Progenitor cell of endocrine pancreas (in vitro differentiated cells): ENCODE measurements at places on chromosomes 16 and 17. TPM values are rescaled to one million over a fixed set of nuclear protein-coding genes. Genes with fewer than 3 reads are reported as not detected.

ABCC11 gene
- total RNA-seq: 0.91 and 1.5 TPM in 2 replicates

KRT32 gene
- total RNA-seq: not detected in 2 replicates

C16orf96 gene
- total RNA-seq: 1.2 and 1.7 TPM in 2 replicates

CDH3 gene
- 107 and 110 TPM in 2 replicates for total RNA-seq

- DNase-seq: no peak
These were observed 8.4 kb downstream of the CDH11 start for GRCh38 chr16:65113441-65113840.

DNA sequence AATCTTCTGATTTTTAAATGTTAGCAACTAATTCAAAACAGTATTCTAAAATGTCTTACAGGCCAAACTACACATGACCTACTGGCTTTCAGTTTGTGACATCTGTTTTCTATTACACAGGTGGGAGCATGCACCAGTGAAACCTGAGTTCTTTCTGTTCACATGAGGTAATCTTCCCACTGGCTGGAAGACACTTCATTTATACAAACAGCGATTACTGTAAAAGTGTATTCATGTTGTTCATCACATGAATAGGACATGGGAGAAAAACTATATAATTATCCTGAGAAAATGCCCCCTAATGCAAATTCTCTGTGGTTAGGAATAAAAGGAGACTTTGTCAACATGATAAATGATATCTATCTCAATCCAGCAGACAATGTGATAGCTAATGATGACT, 11.1 kb upstream of the PIK3R5 start:
- DNase-seq: no peak

GRCh38 chr17:17088541-17089525, 46.6 kb downstream of the MPRIP start:
- DNase-seq: no peak

GRCh38 chr17:49698005-49698404, 9.8 kb downstream of the SLC35B1 start:
- no peak for DNase-seq

DNA sequence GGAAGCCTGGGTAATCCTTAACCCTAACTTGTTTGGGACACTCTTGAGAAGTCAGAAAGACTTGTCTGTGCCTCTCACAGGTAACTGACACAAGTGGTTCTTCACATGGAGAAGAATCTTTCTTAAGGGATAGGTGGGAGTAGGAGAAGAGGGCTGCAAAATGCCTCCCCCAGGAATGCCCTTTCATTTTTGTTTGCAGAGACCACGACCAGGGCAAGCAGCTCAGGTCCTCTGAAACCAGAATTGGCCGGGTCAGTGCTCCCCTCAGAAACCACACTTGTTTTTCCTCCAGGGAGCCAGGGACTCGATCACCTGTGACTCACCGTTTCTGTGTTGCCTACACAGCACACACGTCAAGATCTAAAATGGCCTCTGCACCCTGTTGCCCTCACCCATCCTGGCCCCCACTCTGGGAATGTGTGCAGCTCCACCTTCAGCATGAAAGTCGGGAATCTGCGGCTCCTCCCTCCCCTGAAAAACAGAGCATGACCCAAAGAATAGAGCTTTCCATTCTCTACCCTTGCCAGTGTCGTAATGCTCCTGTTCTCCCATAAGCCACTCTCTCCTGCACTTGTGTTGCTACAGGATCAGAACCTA, 36.1 kb downstream of the HNF1B start:
- DNase-seq: no peak

DNA sequence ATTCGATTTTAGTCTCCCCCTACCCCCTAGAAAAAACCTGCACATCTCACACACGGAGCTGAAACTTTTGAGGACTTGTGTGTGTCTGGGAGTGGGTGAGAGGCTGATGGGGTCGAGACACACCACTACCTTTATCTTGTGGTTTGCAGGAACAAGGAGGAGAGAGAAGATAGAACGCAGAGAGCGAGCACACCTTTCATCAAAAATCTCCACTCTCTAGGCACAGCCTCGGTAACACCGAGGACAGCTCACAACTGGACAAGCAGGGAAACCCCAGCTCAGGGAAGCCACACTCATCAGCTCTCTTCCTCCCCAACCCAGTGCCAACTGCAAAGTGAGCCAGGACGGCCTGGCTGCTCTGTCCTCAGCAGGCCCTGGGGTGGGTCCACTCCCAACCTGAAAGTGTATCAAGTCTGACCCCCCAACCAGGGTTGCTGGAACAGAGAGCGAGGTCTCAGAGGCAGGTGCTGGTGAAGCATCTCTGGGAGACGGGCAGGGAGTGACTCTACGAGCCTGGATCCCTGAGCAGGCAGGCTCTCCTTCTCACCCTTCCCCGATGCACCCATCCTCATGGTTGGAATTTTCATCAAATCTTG, 5.2 kb upstream of the GHDC start:
- DNase-seq: no peak

GRCh38 chr17:35545150-35545549, 7.7 kb upstream of the SLFN12L start:
- no peak for DNase-seq

GRCh38 chr16:14002416-14002990, 68.6 kb upstream of the MRTFB start:
- no peak for DNase-seq

DNA sequence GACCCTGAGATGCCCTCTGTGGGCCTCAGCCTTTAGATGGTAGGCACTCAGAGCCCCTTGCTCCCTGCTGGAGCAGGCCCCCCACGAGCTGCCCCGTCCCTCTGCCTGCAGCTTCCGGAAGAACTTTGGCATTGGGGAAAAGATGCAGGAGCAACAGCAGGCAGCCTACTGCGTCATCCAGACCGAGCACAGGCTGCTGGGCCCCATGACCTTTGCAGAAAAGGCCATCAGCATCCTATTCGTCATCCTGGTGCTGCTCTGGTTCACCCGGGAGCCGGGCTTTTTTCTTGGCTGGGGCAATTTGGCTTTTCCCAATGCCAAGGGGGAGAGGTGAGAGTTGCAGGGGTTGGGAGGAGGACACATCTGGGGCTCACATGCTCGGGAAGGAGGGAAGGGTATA, 12.7 kb upstream of the FOXN1 start:
- DNase-seq: no peak

DNA sequence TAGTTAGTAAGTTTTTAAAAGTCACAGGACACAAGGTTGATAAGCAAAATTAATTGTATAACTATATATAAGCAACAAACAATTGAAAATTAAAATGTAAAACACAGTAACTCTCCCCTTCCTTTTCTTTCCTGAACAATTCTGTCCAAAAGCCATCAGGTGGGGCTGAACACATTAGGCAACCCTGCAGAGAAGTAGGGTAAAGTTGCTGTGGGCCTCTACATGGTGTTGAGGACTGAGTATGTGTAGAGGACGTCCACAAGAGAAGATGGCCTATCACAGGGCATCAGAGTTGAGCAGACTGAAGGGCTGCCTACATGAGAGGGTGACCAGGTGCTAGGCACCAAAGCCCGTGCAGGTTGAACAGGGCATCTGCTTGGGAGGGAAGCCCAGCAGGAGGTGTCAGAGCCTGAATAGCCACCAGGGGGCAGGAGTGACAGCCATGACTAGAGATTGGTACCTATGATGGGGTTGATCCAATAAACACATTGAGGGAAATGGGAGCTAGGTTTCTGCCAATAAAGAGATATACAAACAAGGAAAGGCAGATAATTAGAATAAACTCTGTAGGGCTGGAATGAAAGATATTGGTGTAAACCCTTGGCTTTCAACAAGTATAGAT, 415.1 kb downstream of the NPIPA8 start:
- no peak for DNase-seq

DNA sequence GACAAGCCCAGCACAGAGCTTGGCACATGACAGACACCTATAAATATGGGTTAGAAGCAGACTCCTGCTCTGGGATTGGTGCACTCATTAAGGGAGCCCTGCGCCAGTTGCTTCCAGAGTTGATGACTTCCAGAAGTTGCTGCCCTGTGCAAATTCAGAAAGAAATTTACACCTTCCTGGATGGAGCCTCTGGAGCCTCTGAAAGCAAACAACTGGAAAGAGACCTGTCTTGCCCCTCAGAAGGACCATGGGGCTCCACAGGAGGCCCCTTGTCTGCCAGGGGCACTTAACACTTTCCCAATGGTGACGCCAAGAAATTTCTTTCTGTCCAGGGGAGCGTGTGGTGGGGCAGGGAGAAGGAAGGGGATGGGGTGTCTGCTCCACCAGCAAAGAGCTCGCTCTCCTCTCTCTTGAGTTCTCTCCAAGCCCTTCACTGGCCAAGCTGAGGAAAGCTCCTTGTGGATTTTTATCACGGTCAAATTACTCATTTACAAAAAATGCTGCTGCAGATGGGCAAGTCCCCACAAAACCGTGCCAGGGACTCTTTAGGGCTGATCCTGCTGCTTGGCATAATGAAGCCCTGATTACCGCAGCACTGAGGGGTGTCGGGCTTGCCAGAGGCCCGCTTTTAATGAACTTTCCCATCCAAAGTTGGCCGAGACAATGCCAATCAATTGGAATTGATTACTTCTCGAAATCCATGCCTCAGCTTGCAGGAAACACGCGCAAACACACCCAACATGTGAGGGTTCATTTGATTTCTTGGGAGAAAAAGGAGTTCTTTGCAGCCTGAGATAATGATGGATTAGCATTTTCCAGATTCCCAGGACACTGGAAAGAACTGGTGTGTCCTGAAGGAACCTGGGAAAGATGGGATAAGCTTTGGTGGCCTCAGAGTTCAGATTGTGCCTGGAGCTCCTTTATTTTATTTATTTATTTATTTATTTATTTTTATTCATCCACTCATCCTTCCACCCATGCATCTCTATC, 583.6 kb upstream of the CDH5 start:
- no peak for DNase-seq

DNA sequence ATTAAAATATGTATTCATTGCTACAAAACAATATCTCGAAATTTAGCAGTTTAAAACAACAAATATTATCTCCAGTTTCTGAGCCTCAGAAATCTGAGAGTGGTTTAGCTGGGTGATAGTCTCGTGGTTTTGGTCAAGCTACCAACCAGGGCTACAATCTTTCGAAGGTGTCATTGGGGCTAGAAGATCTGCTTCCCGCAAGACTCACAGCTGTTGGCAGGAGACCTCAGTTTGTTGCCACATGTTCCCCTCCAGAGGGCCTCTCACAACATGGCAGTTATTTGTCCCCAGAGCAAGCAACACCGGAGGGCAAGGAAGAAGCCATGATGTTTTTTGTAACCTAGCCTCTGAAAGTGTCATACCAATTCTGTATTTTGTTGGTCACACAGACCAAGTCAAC, 12.0 kb upstream of the BCAS3 start:
- no peak for DNase-seq

DNA sequence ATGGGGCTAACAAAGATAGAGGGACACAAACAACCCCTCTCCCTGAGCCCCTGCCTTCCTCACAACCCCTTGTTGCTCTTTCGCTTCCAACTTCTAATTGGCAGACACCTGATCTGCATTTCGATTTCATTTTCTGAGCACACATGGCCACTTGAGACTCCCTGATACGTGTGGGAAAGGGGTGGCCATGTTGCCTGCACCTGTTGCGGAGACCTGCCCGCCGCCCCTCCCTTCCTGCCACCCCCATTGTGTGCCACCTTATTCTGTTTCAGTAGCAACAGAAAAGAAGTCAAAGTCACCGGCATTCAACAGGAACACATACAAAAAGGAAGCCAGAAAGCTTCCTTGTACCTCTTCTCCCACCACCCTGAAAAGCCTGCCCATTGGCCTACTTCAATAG, 254.7 kb upstream of the SOX9 start:
- DNase-seq: no peak

DNA sequence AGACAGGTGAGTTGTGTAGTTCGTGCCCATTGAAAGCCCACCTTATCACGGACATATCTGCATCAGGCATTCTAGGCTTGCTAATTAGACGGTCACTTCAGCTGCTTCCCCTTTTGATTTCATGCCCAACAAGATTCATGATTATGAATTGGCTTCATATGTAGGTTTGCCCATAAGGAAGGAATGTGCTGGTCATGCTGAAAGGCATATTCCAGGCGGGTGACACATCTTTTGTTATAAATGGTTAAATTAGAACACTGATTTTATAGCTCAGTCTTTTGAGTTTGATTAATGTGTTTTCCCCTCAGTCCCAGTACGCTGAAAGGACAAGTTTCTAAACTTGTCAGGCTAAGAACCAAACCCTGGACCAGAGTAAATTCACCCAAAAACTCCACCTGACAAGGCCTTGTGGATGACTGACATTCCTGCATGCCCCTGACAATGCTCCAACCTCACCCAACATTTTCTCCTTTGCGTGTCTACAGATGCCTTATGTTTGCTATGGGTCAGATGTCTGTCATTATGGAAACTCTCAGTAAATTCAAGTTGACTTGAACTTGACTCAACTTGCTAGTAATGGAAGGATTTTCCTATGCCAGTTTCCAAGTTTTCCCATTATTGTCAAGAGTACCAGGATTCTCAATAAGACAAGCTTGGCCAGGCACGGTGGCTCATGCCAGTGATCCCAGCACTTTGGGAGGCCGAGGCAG, 421.9 kb downstream of the PMP22 start:
- no peak for DNase-seq

DNA sequence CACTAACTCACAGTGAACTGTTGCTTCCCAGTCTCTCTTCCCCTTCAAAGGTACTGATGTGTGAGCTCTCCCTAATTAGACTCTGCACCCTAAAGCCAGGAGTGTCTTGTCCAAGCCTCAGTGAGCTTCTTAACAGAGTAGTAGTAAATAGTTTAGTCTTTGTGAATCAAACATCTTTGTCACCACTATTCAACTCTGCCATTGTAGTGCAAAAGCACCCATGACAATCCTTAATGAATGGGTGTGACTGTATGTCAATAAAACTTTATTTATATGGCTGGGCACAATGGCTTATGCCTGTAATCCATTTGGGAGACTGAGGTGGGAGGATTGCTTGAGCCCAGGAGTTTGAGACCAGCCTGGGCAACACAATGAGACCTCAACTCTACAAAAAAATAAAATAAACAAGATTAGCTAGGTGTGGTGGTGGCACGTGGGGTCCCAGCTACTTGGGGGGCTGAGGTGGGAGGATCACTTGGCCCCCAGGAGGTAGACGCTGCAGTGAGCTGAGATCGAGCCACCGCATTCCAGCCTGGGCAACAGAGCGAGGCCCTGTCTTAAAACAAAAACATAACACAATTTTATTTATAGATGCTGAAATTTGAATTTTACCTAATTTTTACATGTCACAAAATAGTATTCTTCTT, 45.5 kb upstream of the TNRC6A start:
- DNase-seq: no peak

DNA sequence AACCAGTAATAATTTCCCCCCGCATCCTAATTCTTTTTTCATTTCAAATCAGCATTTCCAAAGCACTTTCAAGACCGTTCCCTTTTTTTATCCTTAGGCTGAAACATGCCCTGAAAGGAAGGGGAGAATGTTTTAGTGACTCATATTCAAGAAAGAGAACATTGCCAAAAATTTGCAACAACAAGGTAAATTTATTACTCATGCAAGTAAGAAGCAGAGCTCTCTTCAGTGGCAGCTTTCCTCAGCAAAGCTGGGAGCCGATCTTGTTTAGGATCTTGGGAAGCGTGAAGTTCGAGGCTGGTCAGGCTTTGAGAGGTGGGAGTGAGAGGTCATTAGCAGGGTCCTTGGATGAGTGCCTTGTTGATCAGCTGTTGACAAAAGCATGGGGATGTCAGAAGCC, 129.5 kb downstream of the PRKCA start:
- DNase-seq: no peak

- peak; percentile 72 for DNase-seq
These were observed 27.3 kb downstream of the TBC1D16 start for GRCh38 chr17:80008383-80008840.

- no peak for DNase-seq
These were observed 60.5 kb downstream of the SLC5A11 start for GRCh38 chr16:24906199-24906808.
